ENCODE measurements at places on chromosomes 11 and 22.

DNA sequence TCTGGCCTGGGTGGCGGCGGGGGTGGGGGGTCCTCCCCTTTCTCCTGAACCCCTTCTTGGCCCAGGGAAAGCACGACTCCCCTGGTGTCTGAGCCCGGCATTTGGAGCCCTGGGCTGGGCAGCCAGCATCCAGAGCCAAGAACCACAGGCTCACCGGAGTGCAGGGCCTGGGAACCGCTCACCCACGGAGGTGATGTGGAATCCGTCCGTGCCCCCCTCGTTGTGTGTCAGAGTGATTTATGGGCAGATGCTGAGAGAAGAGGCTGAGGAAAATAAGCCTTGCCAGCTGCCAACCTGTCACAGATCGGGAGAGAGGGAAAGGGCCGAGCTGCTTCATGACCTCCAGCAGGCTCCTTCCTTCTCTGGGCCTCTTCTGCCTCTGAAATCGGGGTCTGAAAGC, 33.7 kb downstream of the WNT11 start:
- DNase-seq, result no peak

DNA sequence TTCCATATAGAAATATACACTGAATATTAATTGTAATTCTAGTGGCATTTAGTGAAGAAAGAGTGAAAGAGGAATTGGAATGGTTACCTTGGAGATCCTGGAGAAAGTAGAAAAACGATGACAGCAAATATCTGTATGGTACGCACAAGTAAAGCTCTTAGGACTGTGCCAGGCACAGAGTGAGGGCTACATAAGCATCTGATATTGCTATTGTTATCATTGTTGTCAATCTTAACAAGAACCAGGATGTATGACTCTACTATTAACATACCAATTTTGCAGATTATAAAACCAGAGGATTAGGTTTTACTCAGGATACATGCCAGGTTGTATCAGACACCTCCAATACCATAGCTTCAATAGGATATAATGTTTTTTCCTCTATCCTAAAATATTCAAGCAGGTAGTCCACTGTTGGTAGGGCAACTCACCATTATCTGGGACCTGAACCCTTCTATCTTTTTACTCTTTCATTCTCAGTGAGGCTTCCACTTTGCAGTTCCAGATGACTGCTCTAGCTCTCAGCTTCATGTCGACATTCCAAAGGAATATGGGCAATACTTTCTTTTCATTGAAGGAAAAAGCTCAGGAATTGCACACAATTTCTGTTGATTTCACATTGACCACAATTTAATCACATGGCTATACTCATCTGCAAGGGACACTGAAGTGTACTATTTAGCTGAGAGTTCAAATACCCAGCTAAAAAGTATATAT, 73.2 kb downstream of the RAB38 start:
- DNase-seq, result no peak

GRCh38 chr11:119434591-119435330, 11.8 kb upstream of the THY1 start:
- no peak for DNase-seq

- DNase-seq, result no peak
These were observed 324.1 kb upstream of the NCAM1 start for GRCh38 chr11:112637076-112637475.

- no peak for DNase-seq
These were observed 66.8 kb downstream of the BRD1 start for GRCh38 chr22:49760630-49761571.

DNA sequence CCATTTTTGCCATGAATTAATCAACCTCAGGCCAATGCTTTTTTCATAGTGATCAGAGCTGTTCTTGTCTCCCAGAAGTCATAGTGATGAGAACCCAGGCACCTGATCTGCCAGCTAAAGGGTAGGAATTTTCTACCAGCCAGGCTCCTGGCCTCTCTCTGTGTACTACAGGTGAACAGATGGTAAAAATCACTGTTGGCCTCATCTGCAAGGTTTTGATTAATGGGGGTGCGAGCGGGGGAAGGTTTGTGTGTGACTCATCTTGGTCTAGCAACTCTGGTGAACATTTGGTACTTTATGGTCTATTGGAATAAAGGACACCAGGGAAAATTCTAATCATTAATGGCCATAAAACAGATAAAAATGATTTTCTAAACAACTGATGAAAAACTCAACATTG, 14.4 kb upstream of the APOL4 start:
- DNase-seq, result no peak

DNA sequence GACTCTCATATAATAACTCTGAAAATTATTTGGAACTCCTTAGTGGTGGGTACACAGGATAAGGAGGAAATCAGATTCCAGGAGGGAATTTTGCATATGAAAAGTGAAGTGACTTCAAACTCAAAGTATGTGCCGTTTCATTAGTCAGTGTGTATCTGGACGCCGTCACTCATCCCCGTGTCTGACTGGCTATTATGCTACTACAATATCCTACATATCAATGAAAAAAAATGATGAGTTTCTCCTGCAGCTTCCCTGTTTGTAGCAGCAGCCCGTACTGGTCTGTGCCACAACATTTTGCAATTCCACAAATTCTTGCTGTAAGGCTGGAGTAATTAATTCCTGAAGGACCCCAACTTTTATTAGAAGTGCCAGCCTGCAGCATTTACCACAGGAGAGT, 16.5 kb downstream of the WT1 start:
- no peak for DNase-seq

- no peak for DNase-seq
These were observed 93.0 kb downstream of the SLC1A2 start for GRCh38 chr11:35326266-35326879.

- no peak for DNase-seq
These were observed 33.6 kb upstream of the MMP7 start for GRCh38 chr11:102564110-102564509.

- DNase-seq, result no peak
These were observed 662.2 kb upstream of the CNTN5 start for GRCh38 chr11:98358551-98358950.

- DNase-seq, result peak; percentile 43
These were observed 17.5 kb downstream of the USP2 start for GRCh38 chr11:119363851-119364590.

DNA sequence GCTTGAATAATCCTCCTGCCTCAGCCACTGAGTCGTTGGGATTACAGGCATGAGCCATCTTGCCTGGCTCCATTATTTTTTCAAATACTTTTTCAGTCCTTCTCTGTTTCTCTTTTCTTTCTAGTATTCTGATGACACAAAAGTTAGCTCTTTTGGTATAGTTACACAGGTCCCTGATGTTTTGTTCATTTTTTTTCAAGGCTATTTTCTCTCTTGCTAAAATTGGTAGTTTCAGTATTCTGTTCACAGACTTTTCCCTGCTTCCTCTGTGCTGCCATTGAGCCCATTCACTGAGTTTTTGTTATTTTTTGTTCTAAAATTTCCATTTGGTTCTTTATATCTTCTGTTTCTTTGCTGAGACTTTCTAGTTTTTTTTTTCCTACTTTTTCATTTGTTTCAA, 166.5 kb downstream of the UVRAG start:
- no peak for DNase-seq
